Suprapubic skin (tissue), 4 donors: ENCODE measurements at places on chromosomes 6 and 20. TPM values are rescaled to one million over a fixed set of nuclear protein-coding genes. Genes with fewer than 3 reads are reported as not detected.
A peak's percentile ranks its signal among the peaks of the same experiment; 100 is the strongest.

TUBB2B gene
- 9.2 TPM for total RNA-seq

GRCh38 chr6:110951986-110952794 is 6.3 kb upstream of the GTF3C6 start:
- H3K4me1 ChIP-seq = peaks cover 10% of the 10 kb centered on the region
- DNase-seq = no peak
- no peak overlapping the region for H3K4me3 ChIP-seq
- H3K27me3 ChIP-seq = no peaks in the 10 kb centered on the region
- no peak overlapping the region for H3K27ac ChIP-seq

DNA sequence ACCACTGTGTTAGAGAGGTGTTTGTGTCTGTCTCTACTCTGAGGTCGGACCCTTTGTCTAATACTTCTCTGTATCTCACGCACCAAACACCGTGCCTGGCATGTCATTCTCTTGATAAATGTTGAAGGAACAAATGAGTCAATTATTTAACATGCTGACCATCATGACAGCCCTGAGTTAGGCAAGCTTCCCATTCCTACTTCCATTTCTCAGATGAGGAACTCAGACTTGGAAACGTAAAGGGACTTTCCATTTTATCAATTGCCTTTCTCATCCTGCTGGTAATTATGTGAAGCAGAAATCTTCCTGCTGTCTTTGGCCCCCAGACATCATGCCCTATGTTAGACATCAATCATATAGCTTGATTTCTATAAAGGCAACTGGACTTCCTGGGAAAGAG is 227.0 kb upstream of the ECI2 start:
- H3K36me3 ChIP-seq = no peaks in the 10 kb centered on the region
- no peak for DNase-seq
- no peaks in the 10 kb centered on the region for H3K27me3 ChIP-seq
- no peak overlapping the region for H3K27ac ChIP-seq

DNA sequence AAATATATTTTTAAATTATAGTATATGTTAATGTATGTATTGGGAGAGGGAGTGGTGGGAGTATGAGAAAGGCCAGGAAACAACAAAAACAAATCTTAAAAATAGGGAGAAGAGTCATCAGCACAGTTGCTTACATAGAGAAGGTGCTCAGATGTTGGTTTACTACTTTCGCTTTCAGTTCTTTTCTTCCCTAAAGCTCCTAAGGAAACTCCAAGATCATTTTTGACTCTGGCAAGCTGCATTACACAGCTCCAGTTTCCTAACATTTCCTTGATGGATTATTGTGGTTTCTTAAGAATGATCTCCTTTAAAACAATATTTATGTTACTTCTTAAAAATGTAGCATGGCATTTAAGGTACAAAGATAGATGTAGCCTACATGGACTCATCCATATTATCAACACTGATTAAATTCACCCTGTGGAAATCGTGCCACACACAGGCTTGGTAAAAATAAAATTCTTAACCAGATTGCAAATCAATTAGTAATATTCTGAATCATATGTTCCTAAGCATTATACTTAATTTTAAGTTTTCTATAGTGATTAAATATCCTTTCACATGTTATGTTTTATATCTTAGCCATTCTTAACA is 118.0 kb upstream of the MAN1A1 start:
- no peak overlapping the region for H3K4me3 ChIP-seq
- no peaks in the 10 kb centered on the region for H3K27me3 ChIP-seq
- DNase-seq = no peak
- no peaks in the 10 kb centered on the region for H3K36me3 ChIP-seq
- H3K27ac ChIP-seq = no peak overlapping the region

DEFB124 gene
- total RNA-seq = not detected

DNA sequence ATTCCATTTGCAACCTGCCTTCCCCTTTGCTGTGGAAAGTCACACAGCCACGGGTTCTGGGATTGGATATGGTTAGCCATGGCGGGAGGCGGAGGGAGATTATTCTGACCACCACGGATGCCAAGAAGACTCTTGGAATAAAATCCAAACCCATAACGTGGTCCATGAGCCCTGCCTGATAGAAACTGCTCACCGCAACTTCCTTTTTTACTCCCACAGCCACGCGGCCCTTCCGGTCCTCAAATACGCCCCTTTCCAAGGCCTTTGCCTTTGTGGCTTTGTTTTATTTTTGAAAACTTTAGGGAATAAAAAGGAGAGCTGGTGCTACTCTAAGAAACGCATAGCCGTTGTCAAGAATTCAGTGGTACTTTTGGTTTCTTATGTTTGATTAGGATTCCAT is 602.5 kb upstream of the CDH4 start:
- H3K36me3 ChIP-seq = no peaks in the 10 kb centered on the region
- DNase-seq = no peak
- H3K27ac ChIP-seq = no peak overlapping the region
- peaks cover 7% of the 10 kb centered on the region for H3K27me3 ChIP-seq
- no peaks in the 10 kb centered on the region for H3K4me1 ChIP-seq

DNA sequence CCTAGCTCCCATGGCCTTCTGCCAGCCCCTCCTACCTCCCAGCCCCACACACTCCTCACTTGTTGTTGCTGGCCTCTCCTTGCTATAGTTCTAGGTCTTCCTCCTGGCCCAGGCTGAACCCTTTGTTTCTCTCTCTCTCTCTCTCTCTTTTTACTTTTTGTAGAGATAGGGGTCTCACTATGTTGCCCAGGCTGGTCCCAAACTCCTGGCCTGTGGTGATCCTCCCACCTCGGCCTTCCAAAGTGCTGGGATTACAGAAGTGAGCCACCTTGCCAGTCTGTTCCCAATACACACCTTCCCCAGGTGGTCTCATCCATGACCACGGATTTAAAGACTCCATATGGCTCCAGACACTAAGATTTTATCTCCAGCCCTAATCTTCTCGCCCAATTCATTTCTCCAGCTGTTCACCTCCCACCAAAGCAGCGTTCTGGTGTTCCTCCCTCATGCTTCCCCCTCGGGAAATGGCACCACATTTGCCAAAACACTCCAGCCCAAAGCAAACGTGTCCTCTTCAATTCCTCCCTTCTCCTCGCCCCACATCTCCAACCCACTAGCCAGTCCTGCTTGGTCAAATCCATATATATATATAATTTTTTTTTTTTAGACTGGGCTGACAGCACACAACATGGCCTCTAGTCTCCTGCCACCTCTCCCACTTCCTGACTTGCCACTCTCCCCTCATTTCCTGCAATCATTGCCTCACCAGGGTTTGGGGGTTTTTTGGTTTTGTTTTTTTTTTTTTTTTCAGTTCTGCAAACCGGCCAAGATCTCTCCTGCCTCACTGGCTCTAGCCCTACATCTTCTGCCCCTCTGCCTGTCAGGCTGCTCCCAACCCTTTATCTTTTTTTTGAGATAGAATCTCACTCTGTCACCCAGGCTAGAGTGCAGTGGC is 104.4 kb downstream of the NCR2 start:
- DNase-seq = no peak
- H3K27me3 ChIP-seq = peaks cover 18% of the 10 kb centered on the region
- no peak overlapping the region for H3K4me3 ChIP-seq

DNA sequence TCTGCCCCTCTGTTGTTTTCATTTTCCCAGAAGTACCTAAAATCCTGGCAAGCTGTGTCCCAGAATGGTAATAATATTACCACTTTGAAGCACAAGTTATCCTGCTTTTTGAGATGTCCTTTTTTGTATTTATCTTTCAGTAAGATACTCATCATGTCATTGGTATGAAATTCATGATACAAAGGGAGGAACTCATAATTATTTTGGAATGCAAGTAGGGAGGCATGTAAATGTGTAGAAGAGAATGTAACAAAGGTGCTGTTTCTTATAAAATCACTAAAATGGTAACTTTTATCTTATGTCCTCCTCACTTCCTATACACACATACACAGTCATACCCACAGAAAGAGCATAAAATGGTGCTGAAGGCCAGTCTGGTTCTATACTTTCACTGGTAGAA is 109.9 kb downstream of the CD2AP start:
- peaks cover 24% of the 10 kb centered on the region for H3K36me3 ChIP-seq
- H3K27me3 ChIP-seq = no peaks in the 10 kb centered on the region

DNA sequence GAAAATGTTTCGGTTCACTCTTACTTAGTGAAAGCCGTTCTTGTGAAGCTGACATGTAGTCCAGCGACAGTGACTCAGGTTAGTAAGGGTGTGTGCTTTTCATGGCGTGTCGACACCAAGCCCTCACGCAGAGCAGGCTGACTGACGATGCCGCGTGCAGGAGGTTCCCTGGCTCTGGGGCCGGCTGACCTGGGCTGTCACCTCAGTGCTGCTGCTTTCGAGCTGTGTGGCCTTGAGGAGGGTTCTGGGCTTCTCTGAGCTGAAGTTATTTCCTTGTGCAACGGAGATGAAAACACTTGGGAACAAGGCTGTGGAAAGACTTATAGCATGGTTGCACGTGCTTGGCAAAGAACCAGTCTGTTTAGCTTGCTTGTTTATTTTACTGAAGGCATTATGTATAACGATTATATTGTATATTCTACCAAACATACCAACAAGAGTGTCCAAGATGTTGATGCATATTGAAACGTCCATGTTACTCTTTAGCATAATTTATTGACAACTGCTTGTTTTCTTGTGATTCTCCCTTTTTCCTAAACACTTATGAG is 59.2 kb downstream of the PHACTR3 start:
- H3K4me3 ChIP-seq = no peak overlapping the region
- DNase-seq = no peak
- peaks cover 40% of the 10 kb centered on the region for H3K27me3 ChIP-seq
- H3K27ac ChIP-seq = no peak overlapping the region
- no peaks in the 10 kb centered on the region for H3K36me3 ChIP-seq
- no peaks in the 10 kb centered on the region for H3K4me1 ChIP-seq

DNA sequence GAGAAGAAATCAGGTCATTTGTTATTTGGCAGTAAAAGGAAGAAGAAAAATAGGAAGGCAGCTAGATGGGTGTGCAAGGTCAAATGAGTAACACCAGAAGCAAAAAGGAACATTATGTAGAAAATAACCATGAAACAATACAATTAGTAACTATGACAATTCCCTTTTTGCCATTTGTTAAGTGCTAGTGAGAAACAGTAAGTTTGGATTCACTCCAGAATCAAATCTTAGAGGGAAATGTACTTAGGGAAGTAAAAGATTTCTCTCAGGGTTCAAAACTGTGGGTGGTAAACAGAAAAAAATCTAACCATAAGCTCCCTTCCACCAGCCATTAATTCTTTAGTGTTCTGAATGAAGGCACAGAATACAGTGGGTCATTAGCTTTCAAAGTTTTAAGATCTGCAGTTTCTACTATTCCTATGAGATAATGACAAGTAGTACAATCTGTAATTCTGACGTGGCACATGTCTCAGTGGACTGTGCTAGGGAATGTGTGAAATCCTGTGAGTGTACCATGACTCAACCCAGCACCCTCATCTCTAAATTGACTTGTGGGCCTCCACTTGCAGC is 17.1 kb downstream of the REPS1 start:
- peak overlapping the region; percentile 52 for H3K27ac ChIP-seq
- peaks cover 57% of the 10 kb centered on the region for H3K4me1 ChIP-seq
- no peaks in the 10 kb centered on the region for H3K36me3 ChIP-seq
- DNase-seq = no peak

- peak overlapping the region; percentile 27 for H3K27ac ChIP-seq
- H3K27me3 ChIP-seq = no peaks in the 10 kb centered on the region
- H3K4me1 ChIP-seq = peaks cover 27% of the 10 kb centered on the region
- no peak for DNase-seq
These were observed 46.0 kb upstream of the UST start for GRCh38 chr6:148700741-148701311.

SLC4A11 gene
- 9.9 TPM for total RNA-seq

GRCh38 chr6:29989211-29989610 is 46.9 kb downstream of the HLA-A start:
- no peaks in the 10 kb centered on the region for H3K4me1 ChIP-seq
- no peaks in the 10 kb centered on the region for H3K36me3 ChIP-seq
- H3K27me3 ChIP-seq = no peaks in the 10 kb centered on the region
- H3K27ac ChIP-seq = no peak overlapping the region

- H3K4me3 ChIP-seq = no peak overlapping the region
- no peaks in the 10 kb centered on the region for H3K36me3 ChIP-seq
- peaks cover 5% of the 10 kb centered on the region for H3K4me1 ChIP-seq
These were observed 99.9 kb downstream of the CAP2 start for GRCh38 chr6:17493286-17493685.

EYS gene
- total RNA-seq = not detected

TEAD3 gene
- 39.0 TPM for total RNA-seq

SEL1L2 gene
- total RNA-seq = not detected

- H3K4me3 ChIP-seq = no peak overlapping the region
- H3K27ac ChIP-seq = no peak overlapping the region
- no peaks in the 10 kb centered on the region for H3K27me3 ChIP-seq
- H3K36me3 ChIP-seq = no peaks in the 10 kb centered on the region
These were observed 148.8 kb downstream of the C6orf58 start for GRCh38 chr6:127725821-127726220.

DNA sequence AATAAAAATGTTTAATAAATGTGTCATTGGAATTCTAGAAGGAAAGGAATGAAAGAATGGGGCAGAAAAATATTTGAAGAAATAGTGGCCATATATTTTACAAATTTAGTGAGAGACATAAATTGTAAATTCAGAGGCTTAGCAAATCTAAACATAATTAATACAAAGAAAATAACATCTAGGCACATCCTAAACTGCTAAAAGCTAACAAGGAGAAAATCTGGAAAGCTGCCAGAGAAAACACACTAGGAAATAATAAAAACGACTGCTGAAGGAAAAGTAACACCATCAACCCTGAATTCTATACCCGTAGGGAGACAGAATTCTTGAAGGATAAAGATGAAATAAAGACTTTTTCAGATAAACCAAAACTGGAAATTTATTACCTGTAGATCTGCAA is 23.8 kb downstream of the CYB5R4 start:
- H3K27me3 ChIP-seq = no peaks in the 10 kb centered on the region
- H3K4me3 ChIP-seq = no peak overlapping the region
- no peak overlapping the region for H3K27ac ChIP-seq
- no peaks in the 10 kb centered on the region for H3K36me3 ChIP-seq
